ENCODE measurements at places on chromosomes 6 and 20.

GRCh38 chr20:57027777-57028176, 238.7 kb downstream of the BMP7 start:
- DNase-seq, result no peak

DNA sequence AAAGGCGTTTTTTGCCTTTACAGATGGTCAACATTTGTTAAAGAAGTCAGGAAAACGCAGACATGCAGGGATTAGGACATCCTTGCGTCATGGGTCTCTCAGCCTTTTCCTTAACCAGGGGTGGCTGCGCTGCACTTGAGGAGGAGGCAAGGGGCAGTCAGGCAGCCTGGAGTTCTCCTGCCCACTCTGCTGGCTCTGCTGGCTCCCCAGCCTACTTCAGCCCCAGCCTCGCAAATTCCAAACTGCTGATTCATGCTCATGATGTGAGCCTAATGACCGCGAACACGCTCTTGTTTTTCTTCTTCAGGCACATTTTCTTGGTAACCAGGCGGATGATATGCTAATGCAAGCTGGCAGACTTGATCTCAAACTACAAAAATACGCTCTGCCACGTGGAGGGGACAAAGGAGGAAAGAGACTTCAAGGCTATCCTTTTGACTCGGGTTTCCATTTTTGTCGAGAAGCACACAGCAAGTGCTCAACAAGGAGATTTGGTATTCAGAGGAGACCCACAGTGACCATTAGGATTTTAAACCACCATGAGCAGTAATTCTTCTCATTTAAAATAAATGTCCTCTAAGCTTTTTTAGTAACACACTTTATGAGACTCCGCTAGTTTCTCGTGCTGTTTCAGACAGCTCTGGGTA, 290.3 kb upstream of the STXBP5 start:
- DNase-seq, result no peak

- no peak for DNase-seq
Measured at GRCh38 chr20:31868853-31869672, 1.3 kb downstream of the DUSP15 start.

GRCh38 chr6:109790131-109790530, 99.0 kb downstream of the FIG4 start:
- DNase-seq, result no peak

DNA sequence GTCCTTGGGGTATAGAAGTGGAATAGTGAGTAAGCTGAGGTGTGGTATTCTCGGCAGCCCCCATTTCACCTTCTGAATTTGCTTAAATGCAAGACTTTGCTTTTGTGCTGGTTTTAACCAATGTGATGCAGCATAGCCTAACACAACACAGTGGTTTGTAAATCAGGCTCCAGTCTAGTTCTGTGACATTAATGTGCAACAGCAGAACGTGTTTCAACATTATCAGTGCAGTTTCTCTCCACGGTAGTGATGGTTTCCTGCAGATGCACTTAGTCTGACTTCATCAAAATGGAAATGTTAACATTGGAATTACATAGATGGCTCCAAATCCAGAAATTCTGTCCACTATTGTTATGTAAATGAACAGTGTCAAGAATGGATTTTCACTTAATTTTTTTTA, 139.5 kb downstream of the ZFAND3 start:
- no peak for DNase-seq

DNA sequence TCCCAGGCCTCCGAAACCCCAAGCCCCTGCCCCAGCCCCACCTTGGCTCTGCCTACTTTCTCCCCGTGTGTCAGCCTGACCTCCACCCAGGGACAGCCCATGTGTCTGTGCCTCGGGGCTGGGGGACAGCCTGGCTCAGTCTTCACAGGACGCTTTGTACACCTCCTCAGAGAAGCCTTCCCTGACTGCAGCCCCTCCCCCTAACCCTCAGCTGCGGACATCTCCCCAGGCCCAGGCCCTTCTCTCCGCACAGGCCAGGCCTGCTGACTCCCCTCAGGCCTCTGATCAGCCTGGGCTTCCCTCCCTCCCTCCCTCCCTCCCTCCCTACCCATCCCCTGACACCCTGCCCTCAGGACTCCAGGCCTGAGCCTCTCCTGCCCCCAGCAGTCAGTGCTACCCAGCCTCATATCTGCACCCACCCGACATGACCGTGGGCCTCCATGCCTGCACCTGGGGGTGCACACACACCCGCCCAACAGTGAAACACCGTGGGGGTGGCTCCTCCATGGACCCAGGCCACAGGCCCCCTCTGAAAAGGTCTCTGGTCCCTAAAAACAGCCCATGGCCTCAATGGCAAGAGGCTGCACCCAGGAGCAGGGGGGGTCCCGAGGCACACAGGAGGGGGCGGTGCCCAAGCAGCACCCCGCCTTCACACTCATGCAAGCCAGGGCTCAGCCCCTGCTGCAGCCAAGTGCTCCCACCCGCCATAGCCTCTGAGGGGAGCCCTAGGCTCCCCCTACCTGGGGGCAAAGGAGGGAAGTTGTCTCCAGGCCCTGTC, 12.9 kb downstream of the LAMA5 start:
- DNase-seq, result no peak

DNA sequence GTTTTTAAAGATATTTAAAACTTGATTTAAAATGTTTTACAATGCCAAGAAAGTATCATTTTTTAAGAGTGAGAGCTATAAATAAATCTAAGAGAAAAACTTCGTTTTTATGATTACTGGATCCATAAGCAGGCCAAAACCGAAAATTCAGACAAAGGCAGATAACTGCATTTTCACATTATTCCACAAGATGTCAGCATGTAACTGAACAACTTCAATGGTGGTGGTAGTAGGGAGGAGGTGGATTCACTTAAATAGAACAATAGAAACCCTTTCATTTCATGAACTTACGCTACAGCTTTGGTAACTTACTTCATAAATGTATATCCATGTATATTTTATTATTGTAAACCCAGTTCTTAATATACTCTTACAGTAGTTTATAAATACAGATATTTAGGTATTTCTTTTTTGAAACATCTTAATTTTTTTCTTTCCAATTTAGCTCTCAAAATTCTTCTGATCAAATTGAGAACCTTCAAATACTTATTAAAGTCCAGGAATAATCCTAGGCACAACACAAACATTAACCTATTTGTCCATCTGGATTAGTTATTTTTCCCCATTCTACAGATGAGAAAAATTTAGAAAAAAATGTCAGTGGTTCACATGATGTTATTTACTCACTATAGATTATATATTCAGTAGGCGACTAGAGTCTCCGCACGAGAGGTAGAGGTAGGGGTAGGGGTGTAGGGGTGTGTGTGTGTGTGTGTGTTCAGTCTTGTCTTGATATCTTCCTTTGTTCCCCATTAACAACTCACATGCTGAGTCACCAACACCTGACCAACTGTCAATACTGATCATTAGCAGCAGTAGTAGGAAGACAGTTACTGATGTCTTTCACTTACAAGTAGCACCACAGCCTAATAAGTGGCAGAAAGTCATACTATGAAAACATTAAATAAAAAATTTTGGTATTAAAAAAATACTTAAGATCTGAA, 111.5 kb downstream of the ARHGAP18 start:
- DNase-seq, result no peak

DNA sequence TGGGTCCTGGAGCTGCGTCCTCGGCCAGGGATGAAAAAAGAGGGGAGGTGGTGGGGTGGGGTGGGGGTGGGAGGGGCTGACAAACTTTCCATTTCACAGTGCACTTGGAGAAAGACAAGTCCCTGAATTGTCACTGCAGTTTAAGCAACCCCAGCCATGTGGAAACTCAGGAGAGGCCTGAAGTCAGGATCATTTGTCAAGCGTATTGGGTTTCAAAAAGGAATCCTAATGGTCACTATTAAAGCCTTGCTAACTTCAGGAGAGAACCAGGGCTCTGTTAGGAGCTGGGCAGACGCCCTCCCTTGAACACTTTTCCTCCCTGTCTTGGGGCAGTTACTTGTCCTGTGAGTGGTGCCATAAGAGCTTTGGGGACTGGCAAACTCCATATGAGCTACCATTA, 159.9 kb downstream of the FNDC1 start:
- no peak for DNase-seq

DNA sequence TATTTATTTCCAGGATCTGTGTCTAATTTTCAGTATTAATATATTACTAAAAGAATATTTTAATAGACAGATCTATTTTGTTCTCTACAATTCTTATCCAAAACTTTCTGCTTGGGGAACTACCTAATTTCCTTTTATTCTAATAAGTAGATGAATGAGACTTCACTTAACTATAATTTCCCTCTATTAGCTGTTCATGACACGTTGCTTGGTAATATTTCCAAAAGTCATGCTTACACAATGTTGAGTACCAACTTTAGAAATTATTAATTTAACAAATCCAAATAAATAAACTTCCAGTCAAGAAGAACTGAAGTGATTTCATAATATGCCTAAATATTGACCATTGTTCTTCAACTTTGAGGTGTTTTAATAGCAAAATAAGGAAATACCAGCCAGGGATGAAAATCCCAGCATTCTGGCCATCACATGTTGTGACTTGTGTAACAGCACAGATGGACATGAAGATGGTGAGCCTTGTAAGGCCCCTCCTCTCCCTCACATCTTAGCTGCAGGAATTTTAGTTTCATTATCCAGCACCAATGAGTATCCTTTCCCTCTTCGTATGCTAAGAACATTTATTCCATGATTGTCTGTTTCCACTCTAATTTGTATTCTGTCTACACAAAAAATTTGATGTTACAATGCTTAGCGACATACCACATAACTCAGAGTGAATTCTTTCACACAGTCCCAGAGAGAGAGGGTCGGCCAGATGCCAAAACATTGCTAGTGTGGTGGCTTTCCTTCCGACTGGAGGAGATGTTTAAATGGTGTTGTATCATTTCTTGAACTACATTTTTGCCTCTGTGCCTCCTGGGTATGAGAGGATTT, 137.5 kb downstream of the FOXA2 start:
- DNase-seq, result no peak

DNA sequence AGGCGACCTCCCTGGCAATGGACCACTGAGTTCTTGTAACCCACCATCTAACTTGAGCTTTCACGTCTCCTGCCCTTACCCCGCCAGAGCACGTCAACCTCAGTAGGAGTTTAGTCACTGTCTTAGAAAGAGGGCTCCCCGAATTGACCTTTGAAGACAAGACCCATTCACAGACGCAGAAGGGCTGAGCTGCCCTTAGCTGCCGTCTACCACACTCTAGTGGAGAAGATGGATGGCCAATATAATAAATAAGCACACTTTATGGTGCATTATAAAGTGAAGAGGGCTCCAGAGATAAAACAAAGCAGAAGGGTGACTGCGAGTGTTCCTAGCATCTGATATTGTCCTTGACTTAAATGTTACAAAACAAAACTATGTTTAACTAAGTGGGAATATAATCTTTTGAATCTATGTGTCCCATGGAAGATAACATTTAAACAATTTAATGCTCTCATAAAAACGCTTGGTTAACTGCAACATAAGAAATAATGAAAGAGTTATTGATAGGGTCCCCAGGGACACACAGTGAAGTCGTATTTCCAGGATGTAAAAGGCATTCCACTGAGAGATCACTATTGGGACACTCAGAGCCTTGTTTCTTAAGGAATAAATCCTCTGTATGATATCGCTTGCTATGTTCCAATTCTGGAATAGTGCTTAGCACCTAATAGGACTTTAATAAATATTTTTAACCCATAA, 261.1 kb downstream of the THBS2 start:
- no peak for DNase-seq

GRCh38 chr20:56362833-56363413, 4.1 kb downstream of the FAM210B start:
- DNase-seq, result no peak
